ENCODE measurements at places on chromosomes 2 and 18. TPM values are rescaled to one million over a fixed set of nuclear protein-coding genes. Genes with fewer than 3 reads are reported as not detected.

Gene PKDCC
- 65.3 TPM for total RNA-seq

DNA sequence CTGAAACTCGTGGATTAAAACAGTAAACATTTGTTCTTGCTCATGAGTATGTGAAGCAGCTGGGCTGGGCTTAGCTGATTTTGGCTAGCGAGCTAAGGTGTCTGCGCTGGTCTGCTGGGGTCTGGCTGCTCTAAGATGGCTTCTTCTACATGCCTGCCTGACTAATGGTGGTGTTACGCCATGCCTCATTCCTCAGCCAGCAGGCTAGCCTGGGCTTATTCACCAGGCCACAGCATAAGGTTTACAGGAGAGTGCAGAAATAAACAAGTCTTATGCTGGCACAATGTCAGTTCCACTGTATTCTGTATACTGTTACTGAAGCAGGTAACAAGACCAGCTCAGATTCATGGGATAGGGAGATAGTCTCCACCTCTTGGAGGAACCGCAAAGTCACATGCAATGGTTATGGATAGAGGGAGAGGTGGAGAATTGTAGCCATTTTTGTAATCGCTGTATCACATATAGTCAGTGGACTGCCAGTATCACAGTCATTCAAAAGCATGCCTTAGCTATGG is 80.0 kb downstream of the RHBDD1 start:
- no peaks in the 10 kb centered on the region for H3K27me3 ChIP-seq
- no peaks in the 10 kb centered on the region for H3K4me1 ChIP-seq
- no peak overlapping the region for H3K27ac ChIP-seq
- no peak for DNase-seq
- no peak overlapping the region for H3K4me3 ChIP-seq
- peaks cover 14% of the 10 kb centered on the region for H3K36me3 ChIP-seq

Gene DIPK1C
- total RNA-seq, result not detected

Gene ZAP70
- total RNA-seq, result 3.3 TPM

Gene ANO7
- 6.7 TPM for total RNA-seq

Gene AQP4
- 10.5 TPM for total RNA-seq

GRCh38 chr2:207403141-207403540 is 126.6 kb upstream of the CREB1 start:
- no peaks in the 10 kb centered on the region for H3K27me3 ChIP-seq
- H3K4me1 ChIP-seq, result peaks cover 3% of the 10 kb centered on the region
- no peak overlapping the region for H3K4me3 ChIP-seq
- no peak for DNase-seq
- no peak overlapping the region for H3K27ac ChIP-seq

Gene YWHAQ
- total RNA-seq, result 226 TPM

Gene EPB41L5
- total RNA-seq, result 64.5 TPM

Gene CDH20
- not detected for total RNA-seq

Gene OR6B3
- not detected for total RNA-seq

- H3K27ac ChIP-seq, result no peak overlapping the region
- no peak for DNase-seq
- H3K27me3 ChIP-seq, result no peaks in the 10 kb centered on the region
- H3K4me3 ChIP-seq, result no peak overlapping the region
- H3K36me3 ChIP-seq, result peaks cover 7% of the 10 kb centered on the region
- peaks cover 18% of the 10 kb centered on the region for H3K4me1 ChIP-seq
These were observed 4.4 kb downstream of the CCDC88A start for GRCh38 chr2:55415300-55415699.

Gene MOB1A
- 58.9 TPM for total RNA-seq

DNA sequence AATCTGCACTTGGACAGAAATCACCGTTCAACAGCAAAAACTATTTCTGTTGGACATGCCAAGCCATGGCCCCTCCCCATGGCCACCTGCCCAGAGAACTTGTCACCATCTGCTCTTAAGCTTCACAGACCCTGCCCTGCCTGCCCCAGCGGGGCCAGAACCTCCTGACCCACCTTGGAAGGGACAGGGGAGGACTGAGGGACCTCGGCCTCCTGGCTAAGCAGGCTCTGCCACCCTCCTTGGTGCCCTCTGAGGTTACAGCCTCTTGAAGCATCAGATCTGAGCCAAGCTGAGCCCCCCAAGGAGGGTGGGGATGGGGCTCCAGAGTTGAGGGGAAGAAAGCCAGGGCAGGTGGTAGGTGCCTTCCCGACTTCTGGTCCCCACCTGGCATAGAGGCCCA is 6.5 kb downstream of the TEX261 start:
- peaks cover 6% of the 10 kb centered on the region for H3K4me1 ChIP-seq
- peaks cover 75% of the 10 kb centered on the region for H3K36me3 ChIP-seq
- no peak for DNase-seq

- no peaks in the 10 kb centered on the region for H3K36me3 ChIP-seq
- H3K4me3 ChIP-seq, result no peak overlapping the region
- H3K27me3 ChIP-seq, result no peaks in the 10 kb centered on the region
- no peak overlapping the region for H3K27ac ChIP-seq
- no peak for DNase-seq
- no peaks in the 10 kb centered on the region for H3K4me1 ChIP-seq
These were observed 49.3 kb downstream of the TRAF3IP1 start for GRCh38 chr2:238369591-238370040.

GRCh38 chr2:119085613-119086012 is 72.9 kb downstream of the C1QL2 start:
- H3K4me1 ChIP-seq, result no peaks in the 10 kb centered on the region
- no peaks in the 10 kb centered on the region for H3K27me3 ChIP-seq
- peak; percentile 3 for DNase-seq
- H3K4me3 ChIP-seq, result no peak overlapping the region
- H3K27ac ChIP-seq, result no peak overlapping the region
- no peaks in the 10 kb centered on the region for H3K36me3 ChIP-seq

GRCh38 chr18:4319738-4320677 is 135.1 kb downstream of the DLGAP1 start:
- no peaks in the 10 kb centered on the region for H3K4me1 ChIP-seq
- no peak for DNase-seq
- no peaks in the 10 kb centered on the region for H3K27me3 ChIP-seq
- H3K4me3 ChIP-seq, result no peak overlapping the region
- no peaks in the 10 kb centered on the region for H3K36me3 ChIP-seq
- H3K27ac ChIP-seq, result no peak overlapping the region

DNA sequence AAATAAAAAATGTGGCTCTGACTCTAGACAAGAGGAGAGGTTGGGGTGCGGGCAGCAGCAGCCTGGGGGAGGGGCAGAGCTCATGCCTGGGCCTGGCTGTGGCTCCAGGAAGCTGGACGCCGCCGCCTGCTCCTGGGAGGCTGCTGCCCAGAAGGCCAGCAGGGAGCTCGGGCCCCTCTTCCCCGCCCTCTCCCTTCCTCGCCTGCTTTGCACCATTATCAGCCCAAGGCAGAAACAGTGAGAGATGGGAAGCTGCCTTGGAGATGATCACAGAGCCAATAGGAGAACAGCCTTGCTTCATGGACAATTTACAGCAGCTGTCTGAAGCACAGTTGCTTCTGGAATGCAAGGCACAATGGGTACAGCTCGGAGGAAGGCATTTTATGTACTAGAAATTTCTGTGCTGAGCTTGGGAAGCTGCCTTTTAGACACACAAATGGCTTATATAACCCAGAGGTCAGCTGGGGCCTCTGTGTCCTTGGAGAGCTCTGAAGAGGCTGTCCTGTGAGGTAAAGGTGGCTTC is 55.3 kb upstream of the AFF3 start:
- peak; percentile 80 for DNase-seq
- peak overlapping the region; percentile 83 for H3K27ac ChIP-seq
- peaks cover 23% of the 10 kb centered on the region for H3K4me1 ChIP-seq

Gene AQP12B
- not detected for total RNA-seq

GRCh38 chr2:21047141-21048009 is 3.5 kb upstream of the APOB start:
- H3K27me3 ChIP-seq, result peaks cover 30% of the 10 kb centered on the region
- H3K4me1 ChIP-seq, result peaks cover 19% of the 10 kb centered on the region
- no peak overlapping the region for H3K4me3 ChIP-seq
- no peak overlapping the region for H3K27ac ChIP-seq

Gene C2orf80
- total RNA-seq, result not detected

Gene EFEMP1
- 26.6 TPM for total RNA-seq

DNA sequence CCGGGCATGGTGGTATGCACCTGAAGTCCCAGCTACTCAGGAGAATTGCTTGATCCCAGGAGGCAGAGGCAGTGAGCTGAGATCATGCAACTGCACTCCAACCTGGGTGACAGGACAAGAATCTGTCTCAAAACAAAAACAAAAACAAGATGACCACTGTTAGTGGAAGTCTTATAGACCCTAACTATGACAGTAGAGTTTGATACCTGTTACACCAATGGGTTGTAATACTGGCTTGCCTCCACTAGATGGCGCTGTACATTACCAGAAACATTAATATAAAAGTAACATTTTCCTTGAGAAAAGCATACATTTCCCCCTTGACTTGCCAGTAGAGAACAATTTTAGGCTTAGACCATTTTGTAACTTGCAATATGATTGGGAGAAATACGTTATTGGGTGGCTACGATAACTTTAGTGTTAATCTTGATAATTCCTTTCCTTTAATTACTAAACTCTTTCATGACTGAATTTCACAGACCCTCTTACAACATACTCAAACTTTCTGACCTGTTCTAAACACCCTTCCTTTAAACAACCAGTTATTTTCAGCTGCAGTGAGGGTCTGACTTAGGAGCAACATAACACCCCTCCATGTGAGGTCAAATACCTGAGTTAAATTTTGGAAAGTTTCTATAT is 19.5 kb downstream of the SLC25A52 start:
- no peak overlapping the region for H3K27ac ChIP-seq
- no peaks in the 10 kb centered on the region for H3K4me1 ChIP-seq
- no peaks in the 10 kb centered on the region for H3K27me3 ChIP-seq
- peak; percentile 61 for DNase-seq

DNA sequence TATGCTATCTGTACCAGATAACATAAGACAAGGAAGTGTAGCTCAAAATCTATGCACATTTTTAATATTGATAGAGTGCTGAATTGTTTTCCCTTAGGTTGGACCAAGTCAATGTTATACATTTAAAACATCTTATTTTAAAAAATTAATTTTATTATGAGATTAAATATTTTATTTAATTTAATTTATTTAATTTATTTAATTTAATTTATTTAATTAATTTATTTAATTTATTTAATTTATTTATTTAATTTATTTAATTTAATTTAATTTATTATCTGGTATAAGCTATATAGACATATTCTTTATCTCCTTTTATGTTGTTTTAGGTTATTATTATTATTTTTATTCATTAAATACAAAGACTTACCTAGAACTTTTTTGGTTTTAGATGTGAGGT is 551.7 kb upstream of the LRRTM1 start:
- peaks cover 4% of the 10 kb centered on the region for H3K4me1 ChIP-seq
- no peaks in the 10 kb centered on the region for H3K27me3 ChIP-seq
- no peak for DNase-seq
- no peaks in the 10 kb centered on the region for H3K36me3 ChIP-seq
- H3K27ac ChIP-seq, result no peak overlapping the region
- H3K4me3 ChIP-seq, result no peak overlapping the region

DNA sequence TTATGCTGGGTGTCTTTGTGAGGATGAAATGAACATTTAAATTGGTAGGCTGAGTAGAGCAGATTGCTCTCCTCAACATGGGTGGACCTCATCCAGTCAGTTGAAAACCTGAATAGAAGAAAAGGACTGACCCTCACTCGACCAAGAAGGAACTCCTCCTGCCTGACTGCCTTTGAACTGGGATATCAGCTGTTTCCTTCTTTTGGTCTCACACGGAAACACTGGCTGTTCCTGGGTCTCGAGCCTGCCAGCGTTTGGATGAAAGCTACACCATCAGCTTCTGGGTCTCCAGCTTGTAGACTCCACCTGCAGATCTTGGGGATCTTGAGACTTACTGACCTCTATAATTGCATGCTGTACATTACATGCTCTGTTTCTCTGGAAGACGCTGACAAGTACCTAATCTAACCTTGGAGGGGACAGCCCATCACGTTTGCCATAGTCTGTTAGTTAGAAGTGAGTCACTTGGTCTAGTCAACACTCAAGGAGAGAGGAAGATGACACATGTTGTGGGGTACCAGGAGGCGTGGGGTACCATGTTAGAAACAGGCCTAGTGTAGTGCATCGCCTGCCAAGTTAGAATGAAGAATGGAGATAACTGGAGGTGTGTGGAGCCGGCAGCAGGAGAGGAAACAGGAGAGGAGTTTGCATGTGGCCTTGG is 267.0 kb downstream of the MREG start:
- no peak for DNase-seq
- no peak overlapping the region for H3K27ac ChIP-seq
- no peak overlapping the region for H3K4me3 ChIP-seq

Gene ABCB11
- total RNA-seq, result 0.18 TPM

GRCh38 chr2:179963626-179964025 is 43.5 kb downstream of the CWC22 start:
- H3K4me3 ChIP-seq, result no peak overlapping the region
- H3K4me1 ChIP-seq, result no peaks in the 10 kb centered on the region
- no peak for DNase-seq
- H3K27me3 ChIP-seq, result no peaks in the 10 kb centered on the region
- H3K36me3 ChIP-seq, result peaks cover 61% of the 10 kb centered on the region

GRCh38 chr2:1623906-1624445 is 120.3 kb downstream of the PXDN start:
- no peak for DNase-seq
- no peaks in the 10 kb centered on the region for H3K36me3 ChIP-seq
- H3K4me1 ChIP-seq, result peaks cover 7% of the 10 kb centered on the region
- H3K4me3 ChIP-seq, result no peak overlapping the region
- H3K27ac ChIP-seq, result no peak overlapping the region

DNA sequence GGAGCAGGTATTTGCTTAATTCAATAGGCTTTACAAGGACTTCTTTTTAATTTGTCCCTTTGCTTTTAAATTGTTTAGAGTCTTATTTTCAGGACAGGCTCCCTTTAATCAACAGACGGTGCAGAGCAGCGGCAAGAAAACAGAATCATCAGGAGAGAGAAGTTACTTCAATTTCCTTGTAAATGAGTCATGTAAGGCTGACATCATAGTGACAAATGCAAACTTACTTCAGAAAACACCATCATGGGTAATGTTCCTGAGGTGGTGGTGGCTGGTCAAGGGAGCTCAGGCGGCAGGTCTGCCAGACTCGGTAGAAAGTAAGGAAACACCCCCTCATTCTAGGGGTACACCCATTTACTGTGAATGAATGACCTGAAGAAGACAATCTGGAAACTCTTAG is 395.1 kb downstream of the FBXO15 start:
- no peaks in the 10 kb centered on the region for H3K4me1 ChIP-seq
- no peak overlapping the region for H3K27ac ChIP-seq
- DNase-seq, result no peak
- no peaks in the 10 kb centered on the region for H3K27me3 ChIP-seq

- H3K27ac ChIP-seq, result no peak overlapping the region
- DNase-seq, result no peak
- H3K4me1 ChIP-seq, result peaks cover 56% of the 10 kb centered on the region
- no peaks in the 10 kb centered on the region for H3K27me3 ChIP-seq
These were observed 21.9 kb downstream of the SERTAD2 start for GRCh38 chr2:64631771-64632170.

DNA sequence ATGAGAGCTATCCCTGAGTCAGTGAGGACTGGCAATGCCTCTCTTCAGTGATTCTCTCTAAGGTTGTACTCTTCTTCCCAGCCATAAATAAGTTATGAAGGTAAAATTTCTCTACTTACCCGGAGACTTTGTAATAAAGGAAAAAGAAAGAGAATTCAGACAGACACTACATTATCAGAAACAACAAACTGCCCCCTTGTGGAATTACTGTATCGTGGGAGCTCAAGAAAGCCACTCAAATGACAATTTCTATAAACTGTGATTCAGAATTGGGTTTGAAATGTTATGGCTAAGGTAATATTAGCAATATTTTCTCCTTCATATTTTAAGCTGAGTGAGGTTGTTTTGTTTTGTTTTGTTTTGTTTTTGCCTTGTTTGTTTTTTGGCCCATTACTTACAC is 155.8 kb upstream of the TANK start:
- H3K27me3 ChIP-seq, result no peaks in the 10 kb centered on the region
- no peak for DNase-seq
- no peaks in the 10 kb centered on the region for H3K36me3 ChIP-seq
- no peak overlapping the region for H3K4me3 ChIP-seq
- no peaks in the 10 kb centered on the region for H3K4me1 ChIP-seq
